ENCODE measurements at places on chromosomes 5 and 9.

DNA sequence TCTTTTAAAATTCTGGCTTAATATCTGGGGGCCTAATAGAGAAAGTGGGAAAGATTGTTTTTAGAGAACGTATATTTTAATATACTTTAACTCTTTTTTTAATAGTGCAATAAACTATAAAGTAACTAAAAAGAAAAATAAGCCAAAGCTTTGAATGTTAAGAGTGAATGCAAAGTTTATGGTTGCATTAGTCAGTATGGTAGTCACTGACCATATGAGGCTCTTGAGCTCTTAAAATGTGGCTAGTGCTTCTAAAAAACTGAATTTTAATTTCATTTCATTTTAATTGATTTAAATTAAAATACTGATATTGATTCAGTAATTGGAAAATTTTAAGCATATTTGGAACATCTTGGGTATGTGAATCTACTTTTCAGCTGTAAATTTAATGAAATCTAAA, 310.7 kb downstream of the PJA2 start:
- no peak for DNase-seq

- no peak for DNase-seq
Observed at GRCh38 chr5:139910901-139911300, 115.3 kb downstream of the PSD2 start.

GRCh38 chr5:103260951-103261350, 2.4 kb downstream of the MACIR start:
- DNase-seq = no peak

DNA sequence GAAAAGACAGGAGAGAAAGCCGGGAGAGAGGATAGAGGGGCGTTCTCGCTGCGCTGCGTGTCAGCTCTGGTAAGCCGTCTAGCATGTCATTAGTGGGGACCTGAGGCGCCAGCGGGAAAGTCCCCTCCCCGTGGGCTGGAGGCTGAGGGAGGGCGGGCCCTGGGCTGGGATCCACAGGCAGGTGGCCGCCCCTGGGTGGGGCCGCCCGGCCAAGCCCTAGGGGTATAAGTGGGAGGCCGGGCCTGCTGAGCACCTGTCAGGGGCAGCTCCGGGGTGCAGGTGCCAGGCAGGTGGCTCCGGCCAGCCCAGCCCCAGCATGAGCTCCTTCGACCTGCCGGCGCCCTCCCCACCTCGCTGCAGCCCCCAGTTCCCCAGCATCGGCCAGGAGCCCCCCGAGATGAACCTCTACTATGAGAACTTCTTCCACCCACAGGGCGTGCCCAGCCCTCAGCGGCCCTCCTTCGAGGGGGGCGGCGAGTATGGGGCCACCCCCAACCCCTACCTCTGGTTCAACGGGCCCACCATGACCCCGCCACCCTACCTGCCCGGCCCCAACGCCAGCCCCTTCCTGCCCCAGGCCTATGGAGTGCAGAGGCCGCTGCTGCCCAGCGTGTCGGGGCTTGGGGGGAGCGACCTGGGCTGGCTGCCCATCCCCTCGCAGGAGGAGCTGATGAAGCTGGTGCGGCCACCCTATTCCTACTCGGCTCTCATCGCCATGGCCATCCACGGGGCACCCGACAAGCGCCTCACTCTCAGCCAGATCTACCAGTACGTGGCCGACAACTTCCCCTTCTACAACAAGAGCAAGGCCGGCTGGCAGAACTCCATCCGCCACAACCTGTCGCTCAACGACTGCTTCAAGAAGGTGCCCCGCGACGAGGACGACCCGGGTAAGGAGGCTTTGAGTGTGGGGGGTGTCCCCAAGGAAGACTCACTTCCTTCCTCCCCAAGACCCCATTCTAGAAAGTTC, at the start of gene FOXI1:
Gene FOXI1 (plus strand): TSS at position 256 of the 970 bp plus-strand sequence. CDS start 61 bp downstream, at position 317.
- DNase-seq = no peak

Data from pons (tissue), 1 donor.